Urinary bladder (tissue), 4 donors: ENCODE measurements at places on chromosomes 2 and 18. TPM values are rescaled to one million over a fixed set of nuclear protein-coding genes. Genes with fewer than 3 reads are reported as not detected.

CYTIP gene
- 3.4 TPM for total RNA-seq

UNC80 gene
- total RNA-seq = 2.6 TPM

CREG2 gene
- 0.63 TPM for total RNA-seq

HOXD4 gene
- 4.0 TPM for total RNA-seq

MROH2A gene
- 0.32 TPM for total RNA-seq

DLGAP1 gene
- total RNA-seq = 7.5 TPM
